Activated T-helper 1 cell treated with anti-CD3 and anti-CD28 coated beads, Interleukin-12 subunit alpha, Interleukin-12 subunit beta, Interleukin-2, Interleukin-4 antibody, amounts not matched to agents 30 ng/mL and 10 ng/mL and 1 ng/mL, durations not matched to agents 14 hours and 24 hours and 36 hours (primary cell): ENCODE measurements at places on chromosomes 12 and 14. TPM values are rescaled to one million over a fixed set of nuclear protein-coding genes. Genes with fewer than 3 reads are reported as not detected.

DNA sequence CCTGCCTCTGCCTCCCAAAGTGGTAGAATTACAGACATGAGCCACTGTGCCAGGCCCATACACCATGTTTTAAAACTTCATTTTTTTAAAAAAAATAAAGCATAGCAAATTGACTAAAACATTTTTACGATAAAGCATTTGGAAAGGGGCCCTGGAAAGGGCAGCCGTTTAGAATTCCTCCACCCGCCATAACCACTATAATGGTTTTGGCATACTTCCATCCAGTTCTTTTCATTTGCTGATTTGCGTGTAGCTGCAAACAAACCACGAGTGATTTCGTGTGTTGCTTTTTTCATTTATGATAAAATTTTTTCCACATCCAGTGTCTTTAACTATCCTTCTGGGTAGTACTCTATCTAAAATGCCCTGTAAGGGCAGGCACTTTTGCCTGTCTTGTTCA, 91.8 kb upstream of the RIN3 start:
- DNase-seq: no peak

- no peak for DNase-seq
Measured at GRCh38 chr14:36618641-36619040, 36.2 kb upstream of the NKX2-8 start.

GRCh38 chr12:7297865-7298264, 6.0 kb upstream of the ACSM4 start:
- DNase-seq: no peak

DNA sequence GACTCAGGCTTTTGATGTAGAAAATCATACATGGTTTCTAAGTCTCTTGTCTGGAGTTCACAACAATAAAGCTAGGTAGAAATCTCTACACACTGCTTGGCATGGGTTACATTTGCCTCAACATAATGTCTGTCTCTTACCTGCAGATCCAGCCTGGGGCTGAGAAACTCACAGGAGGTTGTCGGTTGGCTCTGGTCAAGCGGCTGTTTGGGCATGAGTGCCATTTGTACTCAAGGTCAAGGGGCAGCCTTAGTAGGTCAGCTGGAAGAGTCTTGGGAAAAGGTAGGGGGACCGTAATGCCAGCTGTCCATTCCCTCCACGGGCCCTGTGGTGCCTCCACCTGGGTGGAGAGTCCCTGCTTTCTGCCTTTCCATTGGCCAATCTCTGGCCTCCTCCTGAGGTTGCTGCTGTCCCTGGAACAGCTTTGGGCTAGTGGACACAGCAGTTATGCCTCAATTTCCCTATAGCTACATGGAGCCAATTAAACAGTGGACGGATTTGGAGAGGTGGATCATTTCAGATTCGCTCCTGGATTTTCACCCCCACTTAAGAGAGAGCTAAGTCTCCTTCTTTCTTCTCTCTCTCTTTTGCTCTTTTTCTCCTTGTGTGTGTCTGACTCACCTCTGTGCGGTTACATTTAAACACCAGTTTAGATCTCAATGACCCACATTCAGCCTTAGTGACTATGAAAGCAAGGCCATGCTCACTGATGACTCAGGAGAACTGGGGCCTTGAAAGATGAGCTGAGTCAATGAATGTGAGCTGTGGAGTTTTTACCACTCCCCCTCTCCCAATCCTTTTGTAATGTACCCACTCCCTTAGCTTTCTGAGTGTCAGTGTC, 132.8 kb upstream of the HIF1A start:
- peak; percentile 45 for DNase-seq

DNA sequence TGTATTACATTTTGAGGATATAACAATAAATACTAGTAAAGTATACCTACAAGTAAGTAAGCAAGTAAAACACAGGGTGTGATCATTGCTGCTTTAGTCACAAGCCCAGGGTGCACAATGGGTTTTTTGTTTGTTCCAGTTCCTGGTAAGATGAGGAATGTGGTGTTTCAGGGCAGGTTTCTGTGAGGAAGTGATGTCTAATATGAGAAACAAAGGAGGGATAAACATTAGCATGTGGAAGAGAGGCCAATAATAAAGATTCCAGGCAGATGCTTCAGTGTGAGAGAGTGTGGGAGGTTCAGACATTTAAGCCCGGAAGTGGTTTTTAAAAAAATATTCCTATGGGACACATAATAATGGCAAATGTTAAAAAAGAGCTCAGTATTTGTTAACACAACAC, 808.1 kb upstream of the USP15 start:
- no peak for DNase-seq

GRCh38 chr14:91376547-91377477, 40.8 kb downstream of the CCDC88C start:
- no peak for DNase-seq

DNA sequence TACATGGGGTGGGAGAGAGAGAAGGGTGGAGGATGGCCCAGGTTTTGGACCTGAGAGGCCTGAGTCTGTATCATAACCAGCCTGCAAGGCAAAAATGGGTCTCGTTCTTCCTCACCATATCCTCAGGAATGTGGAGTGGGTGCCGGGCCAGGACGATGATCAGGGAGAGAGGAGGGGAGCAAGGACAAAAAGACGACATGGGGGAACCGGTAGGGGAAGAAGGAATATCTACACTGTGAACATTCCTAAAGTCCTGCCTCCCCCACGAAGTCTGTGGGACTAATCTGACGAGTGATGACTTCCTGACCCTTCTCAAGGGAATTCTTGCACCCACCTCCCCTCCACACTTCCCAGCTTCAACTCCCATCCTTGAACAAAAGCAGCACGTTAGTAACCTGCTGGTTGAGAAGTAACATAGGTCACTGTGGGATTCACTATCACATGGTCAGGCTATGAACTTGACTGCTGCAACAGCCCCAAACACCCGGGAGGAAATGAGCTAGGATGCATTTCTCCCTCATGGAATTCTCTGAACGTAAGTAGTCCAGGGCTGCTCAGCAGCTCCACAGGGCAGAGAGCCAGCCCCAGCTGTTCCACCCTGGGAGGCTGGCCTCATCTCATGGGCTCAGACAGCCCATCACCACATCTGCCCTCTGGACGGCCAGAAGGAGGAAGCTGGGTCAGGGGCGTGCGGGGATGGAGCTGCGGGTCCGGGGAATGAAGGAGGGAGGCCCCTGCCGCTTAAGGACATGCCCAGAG, 36.8 kb upstream of the VWF start:
- DNase-seq: no peak

- no peak for DNase-seq
Measured at GRCh38 chr14:102029956-102030355, 56.9 kb downstream of the HSP90AA1 start.

DNA sequence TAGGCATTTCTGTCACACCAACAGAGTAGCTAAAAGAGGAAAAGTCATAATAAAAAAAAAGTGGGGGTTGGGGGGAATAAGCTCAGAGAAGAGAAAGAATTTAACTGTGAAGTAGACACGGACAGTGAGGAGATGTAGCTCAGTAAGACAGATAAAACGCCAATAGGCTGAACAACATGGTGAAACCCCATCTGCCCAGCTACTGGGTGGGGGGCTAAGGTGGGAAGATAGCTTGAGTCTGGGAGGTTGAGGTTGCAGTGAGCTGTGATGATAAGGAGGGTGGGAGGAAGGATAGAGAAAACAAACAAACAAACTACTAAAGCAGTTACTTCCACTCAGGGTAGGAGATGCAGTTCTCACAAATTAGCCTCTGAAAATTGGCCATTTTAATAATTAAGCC, 25.0 kb downstream of the HECTD4 start:
- no peak for DNase-seq

DNA sequence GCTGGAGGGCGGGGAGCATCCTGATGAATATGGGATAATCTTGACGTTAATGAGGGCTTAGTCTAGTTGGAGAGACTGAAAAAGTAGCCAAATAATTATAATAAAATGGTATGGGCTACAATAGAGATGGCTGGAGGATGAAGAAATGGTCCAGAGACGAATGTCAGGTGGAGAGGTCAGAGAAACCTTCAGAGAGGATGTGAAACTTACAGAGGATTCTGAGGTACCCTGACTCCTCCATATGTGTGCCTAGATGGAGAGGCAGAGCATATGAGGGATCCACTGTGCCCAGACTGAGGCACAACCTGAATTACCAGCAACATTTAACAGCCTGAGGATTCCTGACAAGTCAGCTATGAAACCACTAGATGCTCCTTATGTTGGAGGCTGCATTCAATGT, 417.0 kb downstream of the ATP23 start:
- no peak for DNase-seq

DNA sequence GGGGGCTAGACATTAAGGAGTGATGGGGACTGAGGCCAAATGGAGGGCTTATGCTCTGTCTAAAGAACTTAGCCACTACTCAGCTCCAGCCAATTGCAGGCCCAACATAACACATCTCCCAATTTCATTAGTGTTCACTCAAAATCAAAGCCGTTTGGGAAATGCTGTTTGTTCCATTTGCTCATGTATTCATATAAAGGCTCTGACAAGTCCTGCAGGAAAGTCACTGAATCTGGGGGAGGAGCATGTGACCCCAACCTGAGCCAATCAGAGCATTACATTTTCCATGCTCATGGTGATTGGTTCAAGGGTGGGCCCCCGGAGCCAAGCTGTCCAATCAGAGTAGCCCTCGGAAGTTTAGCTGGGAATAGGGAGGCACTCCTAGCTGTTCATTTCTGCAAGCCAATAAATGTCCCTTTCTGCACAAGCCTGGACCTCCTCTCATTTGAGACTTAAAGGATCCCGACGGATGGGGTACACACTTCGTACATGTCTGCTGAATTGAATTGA, 20.9 kb downstream of the SDSL start:
- no peak for DNase-seq

DNA sequence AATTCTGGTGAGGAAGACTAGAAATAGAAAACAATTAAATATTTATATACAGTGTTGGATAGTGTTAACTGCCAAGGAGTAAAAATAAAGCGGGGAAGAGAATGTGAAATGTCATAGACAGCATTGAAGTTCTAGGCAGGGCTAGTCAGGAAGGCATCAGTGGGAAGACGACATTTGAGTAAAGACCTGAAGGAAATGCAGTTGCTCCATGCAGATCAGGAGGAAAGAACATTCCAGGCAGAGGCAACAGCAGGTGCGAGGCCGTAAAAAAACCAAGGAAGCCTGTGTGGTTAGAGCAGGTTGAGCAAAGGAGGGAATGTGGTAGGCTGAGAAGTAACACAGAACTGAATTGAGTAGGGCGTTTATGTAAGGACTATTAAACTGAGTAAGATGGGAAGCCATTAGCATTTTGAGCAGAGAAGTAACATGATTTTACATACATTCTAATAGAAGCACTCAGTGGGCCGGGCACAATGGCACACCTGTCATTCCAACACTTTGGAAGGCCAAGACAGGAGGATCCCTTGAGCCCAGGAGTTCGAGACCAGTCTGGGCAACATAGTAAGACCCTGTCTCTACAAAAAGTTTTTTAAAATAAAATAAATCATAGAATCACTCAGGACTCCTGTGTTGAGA, 14.9 kb downstream of the SLC35E3 start:
- DNase-seq: no peak

- DNase-seq: no peak
Measured at GRCh38 chr14:38960946-38961531, 142.0 kb downstream of the SEC23A start.

- DNase-seq: no peak
Measured at GRCh38 chr12:66774929-66775328, 96.1 kb upstream of the GRIP1 start.

DNA sequence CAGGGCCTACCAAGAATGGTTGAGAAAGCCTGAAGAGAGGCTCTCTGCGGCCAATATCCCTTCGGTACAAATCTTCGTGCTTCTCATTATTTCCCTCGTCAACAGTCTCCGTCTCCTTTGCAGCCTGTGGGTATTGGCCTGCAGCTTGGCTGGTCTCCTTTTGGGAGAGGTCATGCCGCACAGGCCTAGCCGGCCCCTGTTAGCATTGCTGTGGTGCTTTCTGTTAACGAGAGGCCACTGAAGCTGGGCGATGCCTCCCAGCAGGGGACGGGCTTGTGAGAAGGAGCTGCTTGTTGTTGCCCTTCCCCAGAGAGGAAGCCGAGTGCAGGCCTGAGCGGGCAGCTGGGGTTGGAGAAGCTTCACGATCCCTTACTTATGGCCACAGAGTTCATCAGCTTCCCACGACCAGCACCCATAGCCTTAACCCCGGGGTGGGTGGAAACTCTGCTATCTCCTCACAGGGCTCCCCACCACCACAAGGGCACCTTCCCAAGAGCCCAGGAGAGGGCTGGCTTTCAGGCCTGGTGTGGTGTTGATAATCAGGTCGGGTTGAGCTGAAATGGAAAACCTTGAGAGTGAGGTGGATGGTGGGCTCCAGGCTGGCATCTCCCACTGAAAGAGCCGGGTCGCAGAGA, 228.6 kb downstream of the ZFP36L1 start:
- DNase-seq: no peak

DNA sequence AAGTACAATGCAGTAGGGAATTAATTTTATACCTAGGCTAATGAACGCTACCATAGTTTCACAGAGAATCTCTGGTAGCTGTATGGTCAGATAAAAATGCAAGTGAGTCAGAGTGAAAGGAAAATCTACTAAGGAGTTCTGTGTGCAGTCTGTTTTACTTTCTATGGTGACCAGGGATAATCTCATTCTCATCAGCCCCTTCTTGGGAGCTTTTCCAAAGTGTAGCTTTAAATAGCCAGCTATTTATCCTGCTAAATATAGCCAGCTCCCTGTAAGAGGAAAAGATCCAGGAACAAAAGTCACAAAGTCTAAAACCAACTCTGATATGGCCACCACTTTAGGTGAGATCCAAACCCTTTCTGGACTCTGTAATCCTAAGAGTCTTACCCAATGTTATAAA, 75.5 kb downstream of the TMEM116 start:
- no peak for DNase-seq

GRCh38 chr12:54045868-54046521, 7.6 kb upstream of the HOXC4 start:
- no peak for DNase-seq

GRCh38 chr12:2288875-2289274, 236.1 kb downstream of the CACNA1C start:
- DNase-seq: no peak

GRCh38 chr12:25824734-25825133, 133.7 kb upstream of the RASSF8 start:
- DNase-seq: no peak

GRCh38 chr12:16467272-16467671, 119.8 kb downstream of the MGST1 start:
- DNase-seq: no peak

- DNase-seq: no peak
Measured at GRCh38 chr12:46131732-46132469, 136.9 kb downstream of the SLC38A1 start.

GRCh38 chr12:72605975-72606374, 333.8 kb downstream of the TRHDE start:
- no peak for DNase-seq

DNA sequence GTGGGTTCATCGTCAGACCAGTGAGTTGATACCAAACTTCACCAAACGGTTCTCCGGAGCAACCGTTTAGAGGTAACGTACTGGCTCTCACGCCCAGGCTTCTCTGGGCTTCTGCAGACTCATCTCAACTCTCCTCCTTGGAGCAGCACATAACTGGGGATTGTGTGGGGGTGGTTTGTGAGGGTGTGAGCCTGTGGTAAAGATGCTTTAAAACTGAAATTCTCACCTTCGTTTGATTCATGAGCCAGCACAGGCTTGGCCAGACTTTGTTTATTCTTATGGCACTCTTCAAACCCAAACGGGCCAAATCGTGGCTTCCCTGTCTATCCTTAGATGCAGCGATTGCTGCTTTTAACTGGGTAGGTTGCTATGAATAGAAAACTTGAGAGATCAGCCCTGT, 121.3 kb downstream of the SAMD4A start:
- DNase-seq: no peak

- no peak for DNase-seq
Measured at GRCh38 chr14:21408147-21408546, 24.3 kb upstream of the SUPT16H start.

Gene CCDC175
- not detected in 2 replicates for total RNA-seq

Gene SYCP3
- total RNA-seq: 0.44 TPM in 2 replicates

Gene SLC35F4
- not detected in 2 replicates for total RNA-seq

Gene DIO2
- not detected in 2 replicates for total RNA-seq

Gene SELPLG
- total RNA-seq: 51.9 and 53.5 TPM in 2 replicates
